ENCODE measurements at places on chromosomes 11 and 22.

DNA sequence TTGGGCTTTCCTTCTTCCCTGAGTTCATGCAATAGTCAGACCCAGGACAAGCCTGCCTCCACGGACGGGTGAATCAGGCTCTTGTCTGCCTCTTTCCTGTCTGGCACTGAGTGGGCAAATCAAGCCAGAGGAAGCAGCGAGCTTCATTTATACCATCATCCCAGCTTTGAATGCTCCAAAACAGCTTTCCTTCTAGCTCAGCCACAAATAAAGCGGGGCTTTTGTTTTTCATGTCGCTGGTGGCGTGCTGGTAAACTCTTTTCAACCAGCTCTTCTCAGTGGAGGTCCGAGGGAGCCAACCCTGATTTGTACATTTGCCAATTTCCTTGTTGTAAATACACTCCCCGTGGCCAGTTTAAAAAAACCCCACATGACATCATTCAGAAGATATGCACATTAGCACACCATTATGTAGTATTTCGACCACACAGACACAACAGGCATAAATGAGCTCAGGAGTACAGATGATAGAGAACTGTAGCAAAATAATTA lies 8.6 kb downstream of the C11orf91 start:
- DNase-seq: no peak

- DNase-seq: no peak
Measured at GRCh38 chr11:33691066-33691864, 9.4 kb downstream of the C11orf91 start.

DNA sequence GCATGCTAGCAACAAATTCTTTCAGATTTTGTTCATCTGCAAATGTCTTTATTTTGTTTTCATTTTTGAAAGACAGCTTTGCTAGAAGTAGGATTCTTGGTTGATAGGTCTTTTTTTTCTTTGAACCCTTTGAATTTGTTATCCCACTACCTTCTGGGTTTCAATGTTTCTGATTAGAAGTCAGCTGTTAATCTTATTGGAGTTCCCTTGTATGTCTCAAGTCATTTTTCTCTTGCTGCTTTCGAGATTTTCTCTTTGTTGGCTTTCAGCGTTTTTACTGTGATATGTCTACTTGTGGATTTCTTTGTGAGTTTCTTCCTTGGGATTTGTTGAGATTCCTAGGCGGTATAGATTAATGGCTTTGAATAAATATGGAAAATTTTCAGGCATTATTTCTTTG lies 27.2 kb upstream of the MS4A8 start:
- no peak for DNase-seq

DNA sequence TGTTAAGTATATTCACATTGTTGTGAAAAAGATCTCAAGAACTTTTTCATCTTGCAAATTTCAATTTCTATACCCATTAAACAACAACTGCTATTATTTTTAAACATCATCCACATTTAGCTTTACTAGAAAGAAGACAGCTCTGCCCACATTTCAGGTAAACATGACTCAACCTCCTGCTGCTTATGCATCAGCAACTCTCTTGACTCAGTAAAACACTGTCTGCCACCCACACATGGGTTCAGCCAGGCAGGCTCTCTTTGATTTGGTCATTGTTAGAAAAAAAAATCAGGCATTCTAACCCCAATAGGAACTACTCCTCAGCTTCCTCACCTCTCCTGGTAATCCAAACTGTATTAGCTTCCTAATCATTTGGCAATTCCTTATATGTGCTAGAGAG lies 5.1 kb upstream of the ENDOD1 start:
- no peak for DNase-seq

- no peak for DNase-seq
Measured at GRCh38 chr22:29334696-29335344, 19.3 kb upstream of the RASL10A start.
